Stomach (tissue), 19 donors: ENCODE measurements at places on chromosomes 11 and 22. TPM values are rescaled to one million over a fixed set of nuclear protein-coding genes. Genes with fewer than 3 reads are reported as not detected.
A peak's percentile ranks its signal among the peaks of the same experiment; 100 is the strongest.

- peaks cover 65% of the 10 kb centered on the region for H3K4me1 ChIP-seq
- H3K27me3 ChIP-seq, result no peaks in the 10 kb centered on the region
- no peak overlapping the region for H3K27ac ChIP-seq
These were observed 16.6 kb downstream of the ARAP1 start for GRCh38 chr11:72735495-72736027.

DNA sequence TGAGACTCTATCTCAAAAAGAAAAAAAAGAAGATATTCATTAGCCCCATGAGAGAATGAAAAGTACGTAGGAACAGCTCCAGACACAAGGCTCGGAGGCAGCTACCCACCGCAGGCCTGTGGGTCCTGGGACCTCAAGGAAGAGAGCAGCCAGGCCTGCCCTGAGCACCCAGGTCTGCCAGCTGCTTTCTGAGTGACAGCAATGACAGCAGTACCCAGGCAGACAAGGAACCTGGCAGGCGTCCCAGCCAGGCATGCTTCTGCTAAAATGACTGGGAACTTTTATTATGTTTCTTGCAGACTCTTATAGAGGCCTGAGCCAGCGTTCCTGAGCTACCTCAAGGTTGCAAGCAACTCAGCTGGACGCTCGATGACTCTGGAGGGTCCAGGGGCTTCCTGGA is 31.6 kb downstream of the CPT1A start:
- DNase-seq, result no peak
- peaks cover 15% of the 10 kb centered on the region for H3K4me1 ChIP-seq
- H3K27ac ChIP-seq, result no peak overlapping the region
- H3K4me3 ChIP-seq, result no peak overlapping the region
- no peaks in the 10 kb centered on the region for H3K27me3 ChIP-seq

- no peaks in the 10 kb centered on the region for H3K27me3 ChIP-seq
- peaks cover 73% of the 10 kb centered on the region for H3K36me3 ChIP-seq
- no peak for DNase-seq
- H3K4me3 ChIP-seq, result no peak overlapping the region
These were observed 36.0 kb downstream of the DEPDC5 start for GRCh38 chr22:31789803-31790202.

DNA sequence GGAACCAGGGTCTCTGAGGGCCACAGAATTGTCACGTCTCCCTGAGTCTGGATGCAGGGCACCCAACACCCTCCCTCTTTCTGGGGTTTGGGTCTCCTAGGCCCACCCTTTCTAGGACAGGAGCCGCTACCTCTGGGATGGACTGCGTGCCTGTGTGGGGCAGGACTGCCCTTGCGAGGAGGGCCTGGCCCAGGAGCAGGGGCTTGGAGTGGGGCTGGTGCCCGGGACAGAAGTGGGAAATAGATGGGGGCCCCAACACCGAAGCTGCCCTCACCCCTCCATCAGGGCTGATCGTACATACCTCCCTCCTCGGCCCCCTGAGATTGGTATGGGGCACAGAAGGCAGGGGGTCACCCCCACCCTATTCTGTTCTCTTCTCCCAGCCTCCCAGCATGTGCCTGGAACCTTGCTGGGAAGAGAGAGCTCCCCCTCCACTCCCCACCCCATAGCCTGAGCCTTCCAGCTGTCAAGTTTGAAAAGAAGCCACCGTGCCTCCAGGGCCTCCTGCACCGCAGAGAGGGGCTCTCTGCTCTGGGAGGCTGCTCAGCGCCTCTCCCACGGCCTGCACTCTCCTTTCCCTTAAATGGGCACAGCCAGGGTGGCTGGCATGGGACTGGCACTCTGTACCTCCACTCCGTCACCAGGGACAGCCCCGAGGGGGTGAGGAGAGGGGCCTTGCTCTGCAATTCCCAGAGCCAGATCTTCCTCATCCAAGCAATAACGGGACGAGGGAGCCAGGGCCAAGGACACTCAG is 1.8 kb downstream of the LRRC10B start:
- H3K36me3 ChIP-seq, result no peaks in the 10 kb centered on the region
- peaks cover 39% of the 10 kb centered on the region for H3K4me1 ChIP-seq
- H3K27ac ChIP-seq, result peak overlapping the region; percentile 70

DNA sequence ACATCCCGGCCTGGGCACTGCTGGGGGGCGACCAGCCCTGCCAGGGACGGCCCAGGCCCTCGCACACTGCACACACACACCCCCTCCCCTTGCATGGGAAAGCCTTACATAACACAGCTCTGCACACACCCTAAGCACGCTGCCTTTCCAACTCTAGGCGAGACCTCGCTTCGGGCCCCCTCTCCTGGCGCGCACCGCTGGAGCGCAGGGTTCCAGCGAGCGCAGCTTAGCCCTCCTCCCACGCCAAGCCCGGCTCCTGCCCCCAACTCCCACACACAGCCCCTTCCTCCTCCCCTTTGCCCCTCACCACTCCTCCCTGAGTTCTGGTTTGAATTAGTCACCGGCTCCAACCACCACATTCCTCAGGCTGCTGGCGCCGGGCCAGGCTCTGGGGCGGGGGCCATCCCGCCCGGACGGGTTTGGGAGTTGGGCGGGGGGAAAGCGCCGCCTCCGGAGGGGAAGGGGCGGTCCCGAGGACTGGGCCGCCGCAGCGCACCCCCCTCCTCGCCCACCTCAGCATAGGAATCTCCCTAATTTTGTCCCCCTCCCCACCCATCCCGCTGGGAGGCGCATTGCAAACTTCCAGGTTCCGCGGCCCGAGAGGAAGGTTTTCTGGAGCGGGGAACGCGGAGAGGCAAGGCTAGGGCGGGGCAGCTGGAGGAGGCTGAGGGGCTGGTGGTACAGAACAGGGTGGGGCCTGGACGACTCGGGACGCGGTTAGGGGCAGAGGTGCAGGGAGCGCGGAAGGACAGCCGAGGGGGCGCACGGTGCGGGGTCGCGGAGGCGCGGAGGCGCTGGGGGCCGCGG is 966 bp downstream of the AHNAK start:
- H3K4me1 ChIP-seq, result peaks cover 78% of the 10 kb centered on the region
- DNase-seq, result peak; percentile 97
- peak overlapping the region; percentile 92 for H3K4me3 ChIP-seq
- no peaks in the 10 kb centered on the region for H3K27me3 ChIP-seq
- no peaks in the 10 kb centered on the region for H3K36me3 ChIP-seq

- H3K4me1 ChIP-seq, result peaks cover 13% of the 10 kb centered on the region
- no peak for DNase-seq
- no peaks in the 10 kb centered on the region for H3K27me3 ChIP-seq
- H3K36me3 ChIP-seq, result no peaks in the 10 kb centered on the region
These were observed 7.4 kb upstream of the DGKZ start for GRCh38 chr11:46339816-46340215.

GRCh38 chr11:72631806-72632731 is 42.2 kb downstream of the PDE2A start:
- H3K4me3 ChIP-seq, result no peak overlapping the region
- H3K36me3 ChIP-seq, result no peaks in the 10 kb centered on the region
- H3K27me3 ChIP-seq, result no peaks in the 10 kb centered on the region
- no peak overlapping the region for H3K27ac ChIP-seq
- no peak for DNase-seq

DNA sequence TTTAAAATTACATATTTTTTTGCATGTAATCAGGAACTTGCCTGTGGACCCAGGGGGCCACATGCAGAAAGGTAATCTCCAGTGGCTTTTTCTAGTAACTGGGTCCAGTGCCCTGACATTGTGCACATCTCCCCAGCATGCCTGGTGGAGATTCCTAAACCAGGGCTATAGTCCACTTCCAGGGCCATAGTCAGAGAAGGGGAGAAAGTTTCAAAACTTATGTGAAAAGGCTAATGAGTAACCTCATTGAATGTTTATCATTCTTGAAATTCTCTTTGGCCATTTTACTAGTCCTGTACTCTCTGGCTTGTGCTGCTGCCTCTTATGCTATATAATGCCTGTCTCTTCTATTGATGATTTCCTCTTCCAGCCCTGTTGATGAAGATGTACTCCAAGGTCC is 47.8 kb downstream of the BARX2 start:
- H3K4me1 ChIP-seq, result no peaks in the 10 kb centered on the region
- no peaks in the 10 kb centered on the region for H3K27me3 ChIP-seq
- H3K4me3 ChIP-seq, result no peak overlapping the region
- no peaks in the 10 kb centered on the region for H3K36me3 ChIP-seq
- H3K27ac ChIP-seq, result no peak overlapping the region

GRCh38 chr11:9380773-9381172 is 3.7 kb upstream of the IPO7 start:
- H3K36me3 ChIP-seq, result no peaks in the 10 kb centered on the region
- no peak overlapping the region for H3K27ac ChIP-seq
- peaks cover 20% of the 10 kb centered on the region for H3K4me1 ChIP-seq
- DNase-seq, result peak; percentile 30
- H3K27me3 ChIP-seq, result no peaks in the 10 kb centered on the region

DNA sequence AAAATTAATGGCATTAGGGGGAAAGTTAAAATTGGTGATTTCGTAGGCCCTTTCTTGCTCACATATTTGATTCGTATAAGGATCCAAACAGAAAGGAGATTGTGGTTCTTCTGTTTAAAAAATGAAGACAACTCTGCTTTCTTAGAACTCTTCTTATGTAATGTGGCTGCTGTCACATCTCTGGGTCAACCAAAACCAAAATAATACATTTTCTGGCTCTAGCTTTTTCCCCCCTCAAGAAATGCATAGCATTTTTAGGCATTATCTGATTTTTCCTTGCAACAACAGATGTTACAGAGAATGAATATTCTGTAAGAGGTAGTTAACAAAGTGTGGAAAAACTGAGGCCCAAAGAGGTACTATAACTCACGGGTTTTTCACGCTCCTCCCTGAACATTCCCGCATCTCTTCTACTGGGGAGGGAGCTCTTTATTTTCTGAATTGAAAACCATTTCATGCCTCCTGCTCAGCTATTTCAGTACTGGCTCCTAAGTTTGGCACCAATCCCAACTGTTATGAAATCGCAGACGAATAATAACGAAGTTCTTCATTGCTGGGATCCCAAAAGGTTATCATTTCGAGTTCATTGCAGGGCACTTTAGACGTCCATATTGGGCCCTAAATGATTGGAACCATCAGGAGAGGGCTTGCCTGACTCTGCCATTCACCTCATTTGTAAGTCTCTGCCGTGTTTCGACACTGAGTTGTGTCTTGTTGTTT is 17.1 kb downstream of the GRAP2 start:
- peaks cover 8% of the 10 kb centered on the region for H3K27me3 ChIP-seq
- H3K36me3 ChIP-seq, result no peaks in the 10 kb centered on the region
- no peaks in the 10 kb centered on the region for H3K4me1 ChIP-seq
- no peak overlapping the region for H3K4me3 ChIP-seq
- no peak overlapping the region for H3K27ac ChIP-seq
- DNase-seq, result no peak

The OVOL1 gene
- 1.2 TPM for total RNA-seq

The NNMT gene
- total RNA-seq, result 86.2 TPM

The LDHAL6A gene
- not detected for total RNA-seq

The TTLL1 gene
- 16.3 TPM for total RNA-seq

The IL10RA gene
- 190 TPM for total RNA-seq

The DDX25 gene
- total RNA-seq, result not detected

The LSP1 gene
- 9.8 TPM for total RNA-seq

The TNNT3 gene
- not detected for total RNA-seq

The NPAS4 gene
- total RNA-seq, result not detected

The EFCAB6 gene
- total RNA-seq, result 8.5 TPM

The PYGM gene
- total RNA-seq, result 2.0 TPM
